ENCODE measurements at places on chromosomes 3 and 15. TPM values are rescaled to one million over a fixed set of nuclear protein-coding genes. Genes with fewer than 3 reads are reported as not detected.

AGBL1 gene
- not detected for polyA plus RNA-seq

- DNase-seq, result no peak
Measured at GRCh38 chr3:171933441-171933840, 90.3 kb downstream of the TMEM212 start.

DNA sequence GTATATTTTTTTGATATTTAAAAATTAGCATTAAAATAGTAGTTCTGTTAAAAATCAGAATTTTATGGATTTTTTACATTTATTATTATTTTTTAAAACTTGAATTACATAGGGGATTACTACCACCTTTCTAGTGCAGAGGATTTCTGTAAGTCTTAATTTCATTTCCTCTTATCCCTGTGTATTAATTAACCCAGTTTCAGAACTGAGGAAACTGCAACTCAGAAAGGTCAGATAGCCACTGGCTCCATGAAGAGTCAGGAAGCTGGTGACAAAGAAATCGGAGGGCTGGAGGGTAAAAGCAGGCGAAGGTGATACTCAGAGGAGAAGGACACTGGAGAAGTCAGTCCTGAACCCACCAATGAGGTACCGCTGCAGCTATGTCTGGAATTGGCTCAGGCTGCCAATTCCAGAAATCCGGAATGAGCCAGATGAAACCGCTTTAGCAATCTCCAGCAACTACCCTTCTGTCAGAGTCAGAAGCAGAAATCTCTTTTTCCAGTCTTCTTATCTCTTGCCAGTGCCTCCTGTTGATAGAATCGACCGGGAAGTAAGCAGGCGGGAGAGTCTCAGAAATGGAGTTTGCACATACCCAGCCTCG lies 308.5 kb downstream of the SV2B start:
- DNase-seq, result no peak

- DNase-seq, result no peak
Measured at GRCh38 chr3:56800130-56800831, 1.5 kb downstream of the ARHGEF3 start.

B3GNT5 gene
- 0.24 TPM for polyA plus RNA-seq

- DNase-seq, result no peak
Measured at GRCh38 chr3:69925506-69925905, 74.0 kb upstream of the SAMMSON start.

DNA sequence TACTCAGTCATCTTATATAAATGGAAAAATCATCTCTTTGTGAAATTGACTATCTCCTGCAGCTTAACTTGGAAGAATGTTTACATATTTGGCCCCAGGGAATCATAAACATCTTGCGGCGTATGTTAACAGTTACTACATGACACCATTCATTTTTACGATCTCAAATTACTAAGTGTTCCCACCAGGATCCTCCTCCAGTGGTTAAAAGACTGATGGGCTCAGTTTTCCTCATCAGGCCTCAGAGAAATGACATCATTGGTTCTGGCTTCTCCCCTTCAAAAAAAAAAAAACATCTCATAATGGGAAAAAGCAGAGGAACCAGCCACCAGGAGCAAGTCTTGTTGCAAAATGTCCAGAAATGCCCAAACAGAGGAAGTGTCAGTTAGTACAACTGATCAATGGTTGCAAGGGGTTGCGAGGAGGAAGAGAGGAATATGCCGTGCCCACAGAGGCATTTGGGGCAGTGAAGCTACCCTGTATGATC lies 70.5 kb upstream of the LIPC start:
- no peak for DNase-seq

- peak; percentile 93 for DNase-seq
Measured at GRCh38 chr15:52101542-52102323, 10.8 kb downstream of the BCL2L10 start.

GRCh38 chr3:52245322-52246263 lies at the start of gene PPM1M:
Gene PPM1M (plus strand): TSS chr3:52245759. CDS start chr3:52245825, 66 bp downstream.
- DNase-seq, result no peak

ALDH1L1 gene
- 0.69 TPM for polyA plus RNA-seq
